Central memory CD4-positive, alpha-beta T cell (primary cell): ENCODE measurements at places on chromosomes 7 and 10.

GRCh38 chr10:12077580-12078180, 8.9 kb downstream of the DHTKD1 start:
- DNase-seq = no peak

DNA sequence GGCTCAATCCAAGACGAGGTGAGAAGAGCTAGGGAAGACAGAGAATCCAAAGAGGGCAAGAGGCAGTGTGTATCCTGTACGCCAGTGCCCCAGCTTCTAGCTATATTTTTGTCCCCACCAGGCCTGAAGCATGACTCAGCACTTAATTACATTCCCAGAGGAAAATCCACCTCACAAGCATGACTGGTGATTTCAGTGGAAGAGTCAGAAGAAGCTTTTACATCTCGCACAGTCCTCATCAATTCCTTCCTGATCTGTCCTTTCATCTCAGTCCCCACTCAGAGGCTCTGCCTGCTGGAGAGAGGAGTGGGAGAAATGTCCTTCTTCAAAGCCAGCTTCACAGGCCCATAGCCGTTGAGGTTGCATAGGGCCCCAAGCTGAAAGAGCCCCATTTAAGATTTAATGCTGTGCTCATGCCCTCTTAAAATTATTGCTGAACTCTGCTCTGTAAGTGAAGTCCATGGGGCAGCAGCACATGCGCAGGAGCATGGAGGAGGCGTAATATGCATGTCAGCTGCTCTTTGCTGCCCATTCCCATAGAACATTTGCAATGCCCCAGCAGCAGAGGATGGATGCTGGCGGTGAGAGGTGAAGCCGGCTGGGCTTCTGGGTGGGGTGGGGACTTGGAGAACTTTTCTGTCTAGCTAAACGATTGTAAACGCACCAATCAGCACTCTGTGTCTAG, 39.0 kb upstream of the AOAH start:
- no peak for DNase-seq

GRCh38 chr10:75352650-75353049, 48.9 kb downstream of the ZNF503 start:
- DNase-seq = no peak

DNA sequence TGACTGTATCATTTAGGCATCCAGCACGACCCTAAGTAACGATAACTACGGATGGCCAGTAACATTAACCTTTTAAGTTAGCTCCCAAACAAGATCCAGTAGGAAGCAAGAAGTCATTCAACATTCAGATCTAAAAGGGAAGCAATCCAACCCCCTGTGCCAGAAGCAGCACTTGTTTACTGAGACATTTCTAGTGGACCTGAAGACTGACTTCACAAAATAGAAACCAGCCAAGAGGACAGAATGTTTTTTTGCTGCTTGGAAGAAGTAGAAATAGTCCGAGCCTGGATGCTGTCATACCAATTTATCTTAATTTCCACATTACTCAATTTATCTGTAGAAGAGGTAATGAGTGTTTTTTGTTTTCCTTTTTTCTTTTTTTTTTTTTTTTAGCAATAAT, 88.0 kb upstream of the CTTNBP2 start:
- no peak for DNase-seq

GRCh38 chr7:55019191-55019690, 424 bp downstream of the EGFR start:
- no peak for DNase-seq

DNA sequence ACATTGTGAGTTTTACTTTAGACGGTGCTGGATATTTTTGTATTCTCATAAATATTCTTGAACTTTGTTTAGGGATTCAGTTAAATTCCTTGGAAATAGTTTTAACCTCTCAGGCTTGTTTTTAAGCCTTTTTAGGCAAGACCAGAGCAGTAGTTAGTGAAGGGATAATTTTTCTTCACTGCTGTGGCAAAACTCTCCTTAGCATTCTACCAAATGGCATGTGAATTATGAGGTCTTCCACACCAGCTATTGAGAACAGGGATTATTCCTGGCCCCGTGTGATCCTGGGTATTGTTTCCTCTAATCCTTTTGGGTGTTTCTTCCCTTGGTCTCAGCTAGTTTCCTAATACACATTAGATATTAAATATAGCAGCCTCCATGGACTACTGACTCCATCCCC, 46.2 kb downstream of the CCDC71L start:
- DNase-seq = no peak

- DNase-seq = no peak
Observed at GRCh38 chr7:15214976-15215375, 312.4 kb upstream of the DGKB start.

DNA sequence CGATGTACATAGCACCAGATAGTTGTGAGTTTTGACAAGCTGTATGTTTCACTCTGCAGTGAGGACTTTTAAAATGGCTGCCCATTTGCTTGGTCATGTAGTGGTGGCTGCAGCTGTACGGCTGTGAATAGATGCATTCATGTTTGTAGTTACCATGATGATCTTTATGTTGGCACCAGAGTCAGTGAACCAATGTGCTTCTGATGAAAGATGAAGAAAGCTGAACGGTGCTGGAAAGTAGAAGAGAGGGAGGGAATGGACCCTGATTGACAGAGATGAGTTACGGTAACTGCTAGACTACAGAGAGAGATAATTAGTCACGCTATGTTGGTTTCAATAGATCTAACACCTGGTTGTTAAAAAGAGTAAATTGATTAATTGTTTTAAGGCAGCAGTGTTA, 256.8 kb downstream of the CELF2 start:
- DNase-seq = no peak

DNA sequence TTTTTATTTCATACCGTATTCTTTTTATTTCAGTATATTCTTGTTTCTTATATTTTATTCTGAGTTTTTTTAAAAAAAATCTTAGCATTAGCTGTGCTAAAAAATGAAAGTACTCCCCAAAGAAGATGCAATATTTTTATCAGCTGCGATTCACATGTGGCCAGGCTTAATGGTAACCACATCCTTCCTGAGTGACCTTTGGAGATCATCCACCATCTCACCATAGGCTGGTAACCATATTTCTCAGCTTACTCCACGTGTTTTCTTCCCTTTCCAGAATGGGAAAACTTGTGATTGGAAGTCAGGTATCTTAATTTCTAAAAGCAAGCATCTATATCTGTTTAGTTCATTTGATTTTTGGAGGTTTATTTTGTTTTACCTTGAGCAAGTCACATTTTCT, 18.8 kb upstream of the LIPM start:
- DNase-seq = no peak
